ENCODE measurements at places on chromosomes 12 and 14.
A peak's percentile ranks its signal among the peaks of the same experiment; 100 is the strongest.

DNA sequence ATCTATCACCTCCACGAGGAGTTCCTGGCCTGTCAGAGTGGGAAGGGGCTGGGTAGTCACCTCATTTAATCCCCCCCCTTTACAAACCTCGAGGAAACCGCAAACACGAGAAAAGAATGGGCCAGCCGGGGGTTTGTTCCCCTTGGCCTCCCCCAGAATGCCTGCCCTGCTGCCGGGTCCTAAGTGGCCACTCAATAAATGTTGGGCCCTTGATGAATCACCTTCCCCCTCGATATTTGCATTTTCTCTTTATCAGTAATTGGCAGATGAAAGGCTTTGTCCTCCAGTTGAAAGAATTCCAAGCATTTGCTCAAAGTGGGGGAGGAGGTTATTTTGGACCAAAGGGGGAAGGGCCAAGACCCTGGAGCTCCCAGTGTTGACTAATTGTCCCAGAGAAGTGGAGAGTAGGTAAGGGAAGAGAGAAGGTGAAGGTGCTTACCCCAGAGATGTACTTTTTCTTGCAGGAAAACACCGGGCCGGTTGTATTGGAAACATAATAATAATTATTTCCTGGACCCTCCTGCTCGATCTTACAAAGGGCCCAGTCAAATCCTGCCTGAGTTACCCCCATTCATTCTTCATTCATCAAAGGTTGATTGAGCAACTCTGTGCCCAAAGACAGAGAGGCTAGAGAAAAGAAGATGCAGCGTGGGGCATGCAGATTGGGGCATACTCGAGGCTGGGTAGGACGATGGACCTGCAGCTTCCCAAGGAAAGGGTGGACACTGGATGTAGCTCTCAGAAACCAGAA lies 1.9 kb upstream of the KDM2B start:
- DNase-seq: no peak

DNA sequence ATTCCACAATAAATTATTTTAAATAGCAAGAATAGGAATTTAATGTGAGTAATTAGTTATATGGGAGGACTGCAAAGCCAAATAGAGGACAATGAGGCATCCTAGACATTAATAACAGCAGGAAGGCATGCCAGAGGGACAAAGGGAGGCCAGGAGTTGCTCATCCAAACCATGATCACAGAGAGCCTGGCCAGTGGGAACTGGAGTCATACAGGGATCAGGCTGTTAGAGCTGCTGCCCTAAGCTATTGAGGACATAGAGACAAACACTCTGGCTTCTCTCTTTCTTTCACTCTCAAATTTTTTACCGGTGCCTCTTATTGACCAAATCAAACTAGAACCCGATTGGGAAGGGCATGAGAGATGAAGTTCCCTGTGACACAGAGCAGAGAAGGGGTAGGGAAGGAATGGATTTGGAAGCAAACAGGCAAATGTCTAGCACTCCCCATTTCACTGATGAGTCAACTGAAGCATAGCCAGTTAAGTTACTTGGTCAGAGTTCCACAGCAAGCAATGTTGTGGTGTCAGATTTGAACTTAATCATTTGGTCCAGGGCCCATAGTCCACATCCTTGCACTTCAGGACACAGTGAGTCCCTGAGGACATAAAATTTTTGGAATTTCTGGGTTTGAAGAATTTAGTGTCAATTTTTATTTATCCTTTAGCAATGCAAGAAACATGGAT lies 17.9 kb upstream of the CFAP54 start:
- no peak for DNase-seq

GRCh38 chr14:92670160-92670559 lies 78.3 kb downstream of the LGMN start:
- DNase-seq: no peak

DNA sequence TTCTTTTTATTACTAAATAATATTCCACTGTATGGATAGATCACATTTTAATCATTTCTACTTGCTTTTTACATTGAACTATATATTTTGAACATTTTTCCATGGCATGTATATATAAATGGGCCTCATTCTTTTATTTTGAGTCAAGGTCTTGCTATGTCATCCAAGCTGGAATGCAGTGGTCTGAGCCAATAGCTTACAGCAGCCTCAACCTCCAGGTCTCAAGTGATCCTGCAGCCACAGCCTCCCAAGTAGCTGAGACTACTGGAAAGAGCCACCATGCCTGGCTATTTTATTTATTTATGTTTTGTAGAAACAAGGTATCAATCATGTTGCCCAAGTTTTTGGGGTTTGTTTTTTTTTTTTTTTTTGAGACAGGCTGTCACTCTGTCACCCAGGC lies 7.6 kb downstream of the FCF1 start:
- DNase-seq: no peak

DNA sequence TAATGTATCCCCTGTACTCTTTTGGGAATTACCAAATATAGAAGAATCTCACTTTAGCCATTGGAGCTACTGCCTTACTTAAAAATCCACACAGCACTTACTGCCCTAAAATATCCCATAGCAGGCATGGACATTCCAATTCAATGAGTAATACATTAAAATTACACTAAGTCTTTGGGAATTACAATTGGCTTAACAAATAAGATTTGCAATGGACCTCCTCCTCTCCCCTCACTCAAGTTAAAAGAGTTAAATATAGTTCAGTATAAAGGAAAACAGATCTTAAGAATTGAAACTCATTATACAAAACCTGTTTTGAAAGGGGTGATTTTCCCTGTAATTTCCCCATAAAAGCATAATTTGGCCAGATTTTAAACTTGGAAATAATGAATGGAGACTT lies 477.1 kb downstream of the SLC16A7 start:
- no peak for DNase-seq

GRCh38 chr12:48693572-48693971 lies 11.5 kb upstream of the KANSL2 start:
- DNase-seq: no peak

- no peak for DNase-seq
Observed at GRCh38 chr12:12817616-12818015, 4.5 kb downstream of the DDX47 start.

GRCh38 chr12:11822081-11822834 lies 172.8 kb downstream of the ETV6 start:
- DNase-seq: no peak

- DNase-seq: no peak
Observed at GRCh38 chr14:79466938-79467527, 744.3 kb downstream of the DIO2 start.

DNA sequence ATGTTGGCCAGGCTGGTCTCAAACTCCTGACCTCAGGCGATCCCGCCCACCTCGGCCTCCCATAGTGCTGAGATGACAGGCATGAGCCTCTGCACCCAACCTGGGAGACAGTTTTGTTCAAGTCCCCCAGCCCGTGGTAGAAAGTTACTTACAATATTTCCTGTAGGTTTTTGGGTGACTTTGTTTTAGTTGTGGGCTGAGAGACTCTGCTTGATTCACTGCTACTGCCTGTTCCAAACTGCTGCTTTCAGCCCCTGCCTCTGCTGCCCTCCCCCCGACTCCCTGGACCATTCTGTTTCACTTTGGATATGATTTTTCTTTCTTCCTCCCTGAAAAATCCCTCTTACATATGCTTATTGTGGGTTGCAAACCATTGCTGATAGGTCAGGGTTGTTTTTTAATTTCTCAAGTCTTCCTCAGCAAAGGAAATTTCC lies 13.4 kb upstream of the PCNX1 start:
- no peak for DNase-seq

- DNase-seq: no peak
Observed at GRCh38 chr12:124979568-124979967, 9.4 kb downstream of the DHX37 start.

DNA sequence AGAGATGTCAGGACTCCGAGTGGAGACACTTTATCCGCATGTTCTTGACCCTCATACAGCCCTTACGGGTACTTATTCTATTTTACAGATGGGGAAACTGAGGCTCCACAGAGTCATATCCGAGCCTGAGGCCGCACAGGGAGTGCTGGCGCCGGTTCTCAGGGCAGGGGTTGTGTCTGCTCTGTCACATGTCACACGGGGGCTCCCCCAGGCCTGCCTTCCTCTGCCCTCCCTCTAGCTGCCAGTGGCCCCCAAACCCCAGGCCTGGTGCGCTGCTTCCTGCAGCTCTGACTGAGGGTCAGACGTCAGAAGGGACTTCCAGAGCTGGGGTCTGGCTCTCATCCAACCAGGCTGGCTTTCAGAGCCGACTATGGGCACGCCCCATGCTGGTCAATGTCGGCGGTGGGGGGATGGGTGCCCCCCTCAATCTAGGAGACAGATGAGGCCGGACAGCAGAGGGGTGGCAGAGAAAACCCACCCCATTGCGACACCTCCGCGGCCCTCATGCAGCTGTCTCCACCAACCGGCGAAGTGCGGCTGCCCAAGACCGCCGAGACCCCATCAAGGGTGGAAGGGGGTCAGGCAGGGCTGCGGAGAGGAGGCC lies 811 bp upstream of the INF2 start:
- DNase-seq: no peak

DNA sequence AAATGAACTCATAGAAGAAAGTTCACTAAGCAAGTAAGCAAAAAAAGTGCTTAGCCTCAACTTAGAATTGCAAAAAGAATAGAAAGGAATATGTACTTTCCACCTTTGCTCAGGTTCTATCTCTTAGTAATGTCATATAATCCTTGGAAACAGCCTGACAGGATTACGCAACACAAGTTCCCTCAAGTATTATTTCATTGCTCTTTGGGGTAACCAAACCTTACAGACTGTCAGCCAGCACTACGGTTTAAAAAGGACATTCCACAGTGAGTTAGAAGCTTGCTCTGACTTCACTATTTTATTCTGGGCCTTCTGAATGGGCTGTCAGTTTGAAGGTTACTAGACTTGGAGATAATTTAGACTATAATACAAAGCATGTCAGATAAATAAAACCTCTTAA lies 264.0 kb downstream of the ATXN7L3B start:
- DNase-seq: no peak

DNA sequence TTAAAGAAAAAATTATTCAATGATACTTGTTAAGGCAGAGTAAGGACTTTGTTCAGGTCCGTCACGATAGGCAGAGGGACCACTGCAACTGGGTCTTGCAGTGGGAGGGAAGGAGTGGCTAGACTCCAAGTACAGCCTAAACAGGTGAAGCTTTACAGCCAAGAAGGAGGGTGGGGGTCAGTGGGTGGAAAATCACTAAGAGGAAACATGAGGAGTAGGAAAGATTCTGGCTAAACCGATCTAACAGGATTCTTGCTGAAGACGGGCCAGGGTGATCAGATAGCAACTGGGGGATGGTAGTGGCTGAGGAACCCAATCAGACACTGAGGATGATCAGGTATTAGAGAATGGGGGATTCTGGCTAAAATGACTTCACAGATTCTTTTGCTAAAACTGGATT lies 100.2 kb downstream of the TTC7B start:
- no peak for DNase-seq

DNA sequence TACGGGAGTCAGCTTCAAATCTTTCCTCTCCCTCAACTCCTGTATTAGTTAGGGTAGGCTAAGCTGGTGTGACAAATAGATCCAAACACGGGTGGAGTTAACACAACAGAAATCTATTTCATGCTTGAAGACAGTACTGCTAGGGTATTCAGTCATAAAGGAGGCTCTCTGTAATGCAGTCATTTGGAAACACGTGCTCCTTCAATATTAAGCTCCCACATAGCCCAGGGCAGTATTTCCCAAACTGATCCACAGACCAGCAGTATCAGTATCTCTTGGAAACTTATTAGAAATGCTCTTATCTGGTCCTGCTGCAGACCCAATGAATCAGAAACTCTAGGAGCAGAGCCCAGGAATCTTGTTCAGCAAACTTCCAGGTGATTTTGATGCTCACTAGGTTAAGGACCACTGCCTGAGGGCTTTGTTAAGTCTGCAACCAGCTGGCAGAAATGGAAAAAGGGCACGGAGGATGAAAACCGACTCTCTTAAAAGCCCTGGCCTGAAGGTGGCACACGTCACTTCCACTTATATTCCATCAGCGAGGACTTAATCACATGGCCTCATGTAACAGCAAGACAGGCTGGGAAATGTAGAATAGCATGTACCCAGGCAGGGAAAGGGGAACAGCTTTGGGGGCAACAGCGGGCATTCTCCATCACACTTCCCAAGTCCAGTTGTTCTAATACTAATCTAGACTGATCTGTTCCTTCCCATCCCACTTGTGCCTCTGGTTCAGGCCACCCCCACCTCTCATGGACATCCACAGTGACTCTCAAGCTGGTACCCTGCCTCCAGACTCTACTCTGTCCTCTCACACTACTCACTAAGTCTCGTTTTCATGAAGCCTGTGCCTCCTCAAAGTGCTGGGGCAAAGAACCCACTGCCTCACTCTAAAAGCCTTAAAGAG lies 38.2 kb upstream of the RIC8B start:
- no peak for DNase-seq

- DNase-seq: no peak
Observed at GRCh38 chr14:20878695-20879094, 12.5 kb upstream of the RNASE3 start.

DNA sequence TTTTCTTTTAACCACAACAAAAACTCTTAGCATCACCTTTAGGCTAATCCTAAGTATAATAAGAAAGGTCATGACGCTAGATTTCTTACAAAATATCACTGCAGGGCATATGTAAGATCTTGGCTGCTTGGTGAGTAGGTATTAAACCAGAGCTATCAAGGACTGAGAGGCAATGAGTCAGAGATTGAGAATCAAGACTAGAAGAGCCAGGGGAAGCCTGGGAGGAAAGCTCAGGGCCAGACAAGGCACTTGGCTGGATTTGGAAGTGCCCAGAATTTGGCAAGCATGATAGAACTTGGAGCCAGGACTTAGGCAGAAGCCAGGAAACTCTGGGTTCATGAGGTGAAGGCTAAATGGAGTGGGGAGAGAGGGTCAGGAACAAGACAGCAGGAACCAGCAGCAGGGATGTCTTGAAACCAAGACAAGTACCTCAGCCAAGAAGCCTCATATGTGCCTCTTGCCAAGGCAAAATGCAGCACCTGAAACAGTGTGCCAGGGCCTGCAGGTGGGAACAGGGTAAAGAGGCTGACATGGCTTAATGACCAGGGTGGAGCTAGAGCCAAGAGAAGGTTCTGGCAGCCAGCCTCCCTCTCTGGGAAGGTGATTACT lies 49.9 kb downstream of the PTHLH start:
- DNase-seq: no peak

GRCh38 chr14:63705561-63706070 lies 22.2 kb downstream of the SGPP1 start:
- no peak for DNase-seq

GRCh38 chr12:70365648-70366518 lies at the start of gene KCNMB4:
Gene KCNMB4, plus strand, starts transcription at chr12:70366290. Its CDS starts 445 bp downstream, at chr12:70366735.
- peak; percentile 78 for DNase-seq

DNA sequence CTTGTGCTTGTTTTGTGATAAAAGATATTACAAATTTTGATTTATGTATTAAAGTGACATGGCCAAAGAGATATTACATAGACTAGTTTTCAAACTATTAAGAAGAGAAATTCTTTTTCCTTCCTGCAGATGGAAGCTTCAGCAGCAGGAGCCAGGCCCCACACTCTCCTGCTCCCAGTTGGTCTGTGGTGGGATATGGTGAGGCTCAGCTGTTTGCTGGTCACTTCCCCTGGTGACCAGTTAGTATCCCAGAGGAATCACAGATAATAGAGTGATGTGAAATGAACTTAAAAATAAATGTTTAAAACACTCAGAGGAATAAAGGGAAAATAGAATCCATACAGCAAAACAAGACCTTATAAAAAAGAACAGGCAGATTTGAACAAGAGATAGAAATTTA lies 154.7 kb downstream of the KTN1 start:
- DNase-seq: no peak

- no peak for DNase-seq
Observed at GRCh38 chr12:89901906-89902642, 193.4 kb upstream of the ATP2B1 start.
